ENCODE measurements at places on chromosomes 1 and 21. TPM values are rescaled to one million over a fixed set of nuclear protein-coding genes. Genes with fewer than 3 reads are reported as not detected.
A peak's percentile ranks its signal among the peaks of the same experiment; 100 is the strongest.

DNA sequence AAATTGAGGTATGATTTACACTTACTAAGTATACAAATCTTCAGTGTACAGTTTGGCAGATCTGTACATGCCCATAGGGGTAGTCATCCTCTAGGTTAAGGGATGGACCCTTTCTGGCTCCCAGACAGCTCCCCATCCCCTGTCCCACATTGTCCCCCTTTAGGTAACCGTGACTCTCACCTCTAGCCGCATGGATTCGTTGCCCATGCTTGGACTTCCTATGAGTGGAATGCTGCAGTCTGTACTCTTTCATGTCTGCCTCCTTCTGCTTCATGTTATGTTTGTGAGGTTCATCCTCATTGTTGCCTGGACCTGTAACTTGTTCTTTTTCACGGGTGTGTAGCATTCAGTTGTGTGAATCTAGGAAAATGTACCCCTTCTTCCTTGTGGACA, 20.3 kb downstream of the SLC37A1 start:
- DNase-seq, result no peak

- no peak for DNase-seq
Observed at GRCh38 chr1:200053646-200054045, 26.1 kb downstream of the NR5A2 start.

- no peak for DNase-seq
Observed at GRCh38 chr1:39301606-39302005, 97.1 kb downstream of the MACF1 start.

DNA sequence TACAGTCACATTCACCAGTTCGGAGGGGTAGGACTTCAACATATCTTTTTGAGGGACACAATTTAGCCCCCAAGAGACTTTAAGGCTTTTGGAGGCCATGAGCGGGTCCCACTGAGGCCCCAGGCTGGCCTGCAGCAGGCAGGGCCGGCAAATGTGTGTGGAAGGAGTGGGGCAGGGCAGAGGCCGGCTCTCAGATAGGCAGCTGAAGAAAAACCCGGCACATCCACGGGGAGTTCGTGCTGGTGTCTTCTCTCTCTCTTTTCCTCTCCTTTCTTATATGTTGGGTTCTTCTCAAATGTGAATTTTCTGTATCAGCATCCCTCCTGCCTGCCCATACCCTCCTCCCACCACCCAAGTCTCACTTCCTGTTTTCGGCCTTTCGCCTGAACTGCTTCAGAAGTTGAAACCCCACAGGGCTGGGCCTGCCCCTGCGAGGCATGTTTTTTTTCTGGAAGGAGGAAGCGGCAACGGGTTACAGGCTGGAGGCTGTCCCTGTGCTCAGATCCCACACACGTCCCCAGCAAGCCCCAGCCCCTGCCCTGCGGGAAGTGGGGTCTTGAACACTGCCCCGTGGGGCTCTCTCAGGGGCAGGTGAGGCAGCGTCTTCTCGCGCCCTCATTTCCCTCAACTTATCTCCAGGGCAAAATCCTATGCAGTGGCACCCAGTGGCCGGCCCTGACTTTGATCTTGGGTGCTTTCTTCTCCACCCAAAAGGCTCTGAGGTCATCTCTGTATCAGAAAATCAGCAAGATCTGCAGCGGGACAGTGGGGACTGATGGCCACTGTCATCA, 9.7 kb upstream of the UMODL1 start:
- DNase-seq, result peak; percentile 69

DNA sequence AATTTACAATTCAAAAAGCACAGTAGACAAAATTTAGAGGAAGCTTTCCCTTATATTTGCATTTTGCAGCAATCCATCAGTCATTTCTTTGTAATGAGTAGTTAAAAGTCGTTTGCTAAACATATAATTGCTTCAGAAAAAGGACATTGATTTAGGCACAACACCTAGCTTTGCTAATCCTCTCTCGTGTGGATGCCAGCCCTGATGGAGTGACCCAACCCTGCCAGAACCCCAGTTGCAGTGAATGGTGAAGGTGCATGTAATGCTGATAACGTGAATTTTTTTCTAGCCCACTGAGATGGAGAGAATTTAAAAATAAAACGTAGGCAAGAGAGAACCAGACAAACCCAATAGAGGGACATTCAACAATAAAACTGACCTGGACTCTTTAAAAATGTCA, 263.4 kb downstream of the GRIK1 start:
- DNase-seq, result no peak

- no peak for DNase-seq
Observed at GRCh38 chr1:230746617-230747016, 571 bp upstream of the CAPN9 start.

GRCh38 chr1:184582411-184582810, 172.2 kb downstream of the EDEM3 start:
- DNase-seq, result no peak

GRCh38 chr21:14114251-14114650, 96.5 kb downstream of the LIPI start:
- no peak for DNase-seq

GRCh38 chr1:15678578-15678977, 5.5 kb upstream of the PLEKHM2 start:
- no peak for DNase-seq

DNA sequence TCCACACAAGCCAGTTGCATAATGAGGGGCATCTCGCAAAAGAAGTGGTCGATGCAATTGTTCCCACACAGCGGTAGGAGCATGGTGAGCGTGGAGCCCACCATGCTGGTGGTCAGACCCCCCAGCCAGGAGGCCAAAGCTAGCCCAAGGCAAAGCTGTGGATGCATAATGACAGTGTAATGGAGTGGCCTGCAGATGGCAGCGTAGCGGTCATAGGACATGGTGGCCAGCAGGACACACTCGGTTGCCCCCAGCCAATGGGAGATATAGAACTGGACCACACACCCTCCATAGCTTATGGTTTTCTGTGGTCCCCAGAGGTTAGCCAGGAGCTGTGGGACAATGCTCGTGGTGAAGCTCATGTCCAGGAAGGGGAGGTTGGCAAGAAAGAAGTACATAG, 4.3 kb downstream of the OR2C3 start:
- no peak for DNase-seq

- DNase-seq, result no peak
Observed at GRCh38 chr1:217407534-217408001, 223.3 kb downstream of the GPATCH2 start.

GRCh38 chr1:230067419-230067870, 407 bp downstream of the GALNT2 start:
- DNase-seq, result no peak

DNA sequence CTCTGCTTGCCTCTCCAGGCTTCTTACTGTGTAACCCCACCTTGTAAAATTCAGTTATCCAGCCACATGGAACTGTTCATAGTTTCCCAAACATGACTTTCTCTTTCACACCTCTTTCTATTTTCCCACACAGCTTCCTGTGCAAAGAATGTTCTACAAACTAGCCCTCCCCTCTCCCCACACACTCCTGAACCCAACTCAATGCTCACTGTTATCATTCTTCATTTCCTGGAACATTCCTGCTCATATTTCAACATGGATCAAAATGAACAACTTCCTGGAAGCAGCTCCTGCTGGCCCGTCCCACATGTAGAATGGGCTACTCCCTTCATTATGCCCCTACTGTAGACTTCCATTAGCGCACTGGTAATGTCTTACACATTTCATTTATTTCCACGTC, 7.5 kb upstream of the HSD11B1 start:
- no peak for DNase-seq

DNA sequence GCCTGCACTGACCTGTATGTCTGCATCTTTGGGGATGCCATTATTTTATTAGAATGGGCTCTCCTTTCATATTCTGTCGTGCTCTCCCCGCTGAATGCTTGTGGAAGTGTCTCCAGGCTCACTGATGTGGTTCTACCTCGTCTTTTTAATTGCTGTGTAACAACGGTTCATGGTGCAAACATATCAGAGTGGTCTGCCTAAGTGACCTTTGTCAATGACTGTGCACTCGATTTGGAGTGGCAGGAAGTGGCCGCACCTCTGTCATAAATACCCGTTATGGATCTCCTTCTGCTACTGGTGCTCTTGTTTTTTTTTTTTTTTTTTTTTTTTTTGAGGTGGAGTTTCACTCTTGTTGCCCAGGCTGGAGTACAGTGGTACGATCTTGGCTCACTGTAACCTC, 38.3 kb downstream of the SPSB1 start:
- DNase-seq, result no peak

- DNase-seq, result no peak
Observed at GRCh38 chr1:71068325-71069240, 12.3 kb downstream of the ZRANB2 start.

DNA sequence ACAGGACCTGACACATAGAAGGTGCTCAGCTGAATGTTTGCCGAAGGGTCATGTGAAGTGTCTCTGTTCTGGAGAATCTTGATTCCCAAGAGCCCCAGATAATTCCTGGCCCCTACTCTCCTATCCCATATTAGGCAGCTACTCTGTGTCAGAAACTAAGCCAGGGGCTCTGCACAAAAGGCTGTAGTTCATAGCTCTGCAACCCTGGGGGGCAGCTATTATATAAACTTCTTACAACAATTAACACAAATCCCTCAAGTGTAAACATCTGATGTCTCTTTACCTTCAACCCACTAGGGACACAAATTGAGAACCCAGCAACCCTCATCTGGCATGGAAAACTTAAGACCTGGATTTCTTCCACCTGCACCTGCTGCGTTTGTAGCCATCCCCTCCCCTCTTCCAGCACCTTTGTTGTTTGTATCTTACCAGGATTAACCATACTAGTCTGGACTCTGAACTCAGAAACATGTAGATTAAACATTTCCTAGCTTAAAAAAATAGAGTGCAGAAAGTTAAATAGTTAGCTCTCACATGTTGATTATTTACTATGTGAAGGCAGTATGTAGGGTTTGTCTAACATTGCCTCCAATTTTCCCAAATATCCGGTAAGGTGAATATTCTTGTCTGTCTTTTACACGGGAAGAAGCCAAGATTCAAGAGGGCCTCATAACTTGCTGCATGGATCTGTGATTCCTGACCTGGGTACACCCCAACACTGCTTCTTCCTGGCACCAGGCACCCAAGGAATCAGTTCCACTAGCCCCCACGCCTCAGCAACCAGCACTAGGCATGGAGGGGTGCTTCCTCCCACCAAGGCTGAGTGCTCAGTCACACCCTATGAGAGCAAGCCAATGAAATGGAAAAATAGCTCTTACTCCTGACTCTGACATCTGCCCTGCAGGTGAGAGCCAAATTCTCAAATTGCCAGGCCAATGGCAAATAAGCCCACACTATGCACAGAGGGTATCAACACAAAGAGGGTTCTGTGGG, 220.7 kb upstream of the HOOK1 start:
- no peak for DNase-seq

- DNase-seq, result no peak
Observed at GRCh38 chr21:42081138-42081537, 10.0 kb downstream of the UMODL1 start.

DNA sequence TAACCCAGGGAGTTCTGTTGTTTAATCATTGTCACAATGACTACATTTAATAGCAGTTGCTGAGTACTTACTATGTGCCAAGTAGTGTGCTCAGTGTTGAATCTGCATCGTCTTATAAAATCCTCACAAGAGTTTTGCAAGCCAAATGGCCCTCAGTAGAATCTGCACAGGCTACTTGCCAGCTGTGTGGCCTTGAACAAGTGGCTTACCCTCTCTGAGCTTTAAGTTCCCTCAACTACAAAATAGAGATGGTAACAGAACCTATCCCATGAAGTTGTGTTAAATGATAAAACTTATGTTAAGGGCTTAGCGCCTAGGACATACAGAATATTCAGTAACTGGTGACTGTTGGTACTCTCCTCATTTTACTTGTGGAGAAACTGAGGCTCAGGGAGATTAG, 9.1 kb upstream of the SLC30A2 start:
- no peak for DNase-seq

DNA sequence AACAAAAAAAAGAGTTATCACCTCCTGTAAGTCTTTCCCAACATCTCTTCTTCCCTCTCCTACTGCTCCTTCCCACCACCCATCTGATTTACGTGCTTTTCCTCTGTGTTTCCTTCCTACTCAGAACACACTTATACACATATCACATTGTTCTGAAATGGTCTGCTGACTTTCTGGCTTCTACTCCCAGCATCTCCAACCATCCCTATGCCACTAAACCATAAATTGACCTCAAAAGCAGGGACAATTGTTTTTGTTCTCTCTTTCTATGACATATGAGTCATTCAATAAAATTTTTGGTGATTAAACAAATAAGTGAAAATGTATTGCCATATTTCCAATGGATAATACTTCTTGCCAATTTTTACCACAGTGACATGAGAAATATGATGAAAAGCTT, 8.2 kb downstream of the GOLPH3L start:
- no peak for DNase-seq

GRCh38 chr1:195251900-195252299, 1356.3 kb downstream of the KCNT2 start:
- DNase-seq, result no peak

- no peak for DNase-seq
Observed at GRCh38 chr1:67683316-67683715, 1.7 kb upstream of the GADD45A start.

DNA sequence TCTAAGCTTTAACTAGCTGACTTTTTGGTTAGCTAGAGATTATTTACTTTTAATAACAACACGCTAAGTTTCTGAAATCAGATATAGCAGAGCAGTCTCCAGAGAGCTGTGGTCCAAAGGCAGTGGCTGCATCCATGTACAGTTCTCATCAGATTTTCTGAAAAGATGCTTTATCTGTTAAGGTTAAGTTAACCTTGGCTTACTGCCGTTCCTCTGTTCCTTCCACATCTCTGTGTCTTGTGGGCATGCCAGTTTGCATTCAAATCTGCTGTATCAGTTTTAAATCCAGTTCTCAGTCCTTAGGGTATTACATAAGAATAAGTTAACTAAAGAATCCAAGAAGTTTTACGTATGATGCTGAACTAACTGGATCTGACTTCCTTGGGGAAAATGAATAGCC, 46.8 kb downstream of the SPATA46 start:
- no peak for DNase-seq

GRCh38 chr21:35543746-35544145, 494.6 kb upstream of the RUNX1 start:
- no peak for DNase-seq

GRCh38 chr1:152725261-152725660, 17.3 kb downstream of the LCE4A start:
- no peak for DNase-seq

DNA sequence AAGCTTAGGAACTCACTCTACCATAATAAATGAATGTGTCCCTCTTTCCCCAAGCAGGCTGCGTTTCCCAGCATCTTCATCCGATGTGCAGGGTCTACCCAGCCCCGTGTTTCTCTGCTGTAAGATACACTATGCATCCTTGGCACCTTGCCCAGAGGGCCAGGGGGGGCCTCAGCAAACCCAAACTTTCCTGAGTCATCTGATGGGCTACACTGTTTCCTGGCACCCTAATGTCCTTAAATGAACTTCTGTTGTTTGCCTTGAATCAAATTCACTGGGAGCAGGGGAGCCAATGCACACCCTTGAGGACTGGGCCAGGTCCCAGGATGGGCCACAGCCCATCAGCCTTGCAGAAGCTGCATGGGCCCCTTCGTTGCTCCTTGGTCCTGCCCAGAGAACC, 145.5 kb downstream of the IGSF21 start:
- DNase-seq, result no peak

GRCh38 chr1:55741516-55741915, 526.4 kb upstream of the USP24 start:
- no peak for DNase-seq

GRCh38 chr1:231674575-231674974, 48.0 kb downstream of the DISC1 start:
- no peak for DNase-seq

GRCh38 chr1:10710489-10710888, 86.0 kb downstream of the CASZ1 start:
- no peak for DNase-seq

LELP1 gene
- total RNA-seq, result not detected

KLHDC8A gene
- not detected for total RNA-seq

JAM2 gene
- total RNA-seq, result 1.4 TPM

KCNT2 gene
- not detected for total RNA-seq

RBM15 gene
- 71.0 TPM for total RNA-seq

SPRR2G gene
- total RNA-seq, result not detected

OR10J1 gene
- total RNA-seq, result not detected
